ENCODE measurements at places on chromosomes 4 and X.

GRCh38 chrX:129600981-129601424, 53.8 kb downstream of the APLN start:
- DNase-seq: no peak

GRCh38 chr4:38055566-38055965, 95.4 kb downstream of the PTTG2 start:
- no peak for DNase-seq

DNA sequence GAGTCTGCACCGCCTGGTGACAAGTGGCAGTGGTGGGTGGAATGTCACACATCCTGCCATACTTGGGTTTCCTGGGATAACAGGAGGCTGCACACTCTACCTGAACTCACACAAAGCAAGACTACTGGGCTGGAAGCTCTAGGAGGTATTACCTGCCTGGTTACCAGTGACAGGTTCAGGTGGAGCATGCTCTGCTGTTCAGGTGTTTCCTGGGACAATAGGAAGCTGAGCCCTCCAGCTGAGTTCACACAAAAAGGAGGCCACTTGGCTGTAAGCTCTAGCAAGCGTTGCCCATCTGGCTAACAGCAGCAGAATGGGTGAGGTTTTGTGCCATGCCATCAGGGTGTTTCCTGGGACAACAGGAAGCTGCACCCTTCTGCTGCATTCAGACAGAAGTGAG, 17.4 kb upstream of the UGT2B7 start:
- DNase-seq: no peak

- DNase-seq: no peak
Measured at GRCh38 chr4:80806472-80806871, 224.0 kb upstream of the BMP3 start.

- no peak for DNase-seq
Measured at GRCh38 chrX:129510331-129510730, 13.0 kb downstream of the SMARCA1 start.

DNA sequence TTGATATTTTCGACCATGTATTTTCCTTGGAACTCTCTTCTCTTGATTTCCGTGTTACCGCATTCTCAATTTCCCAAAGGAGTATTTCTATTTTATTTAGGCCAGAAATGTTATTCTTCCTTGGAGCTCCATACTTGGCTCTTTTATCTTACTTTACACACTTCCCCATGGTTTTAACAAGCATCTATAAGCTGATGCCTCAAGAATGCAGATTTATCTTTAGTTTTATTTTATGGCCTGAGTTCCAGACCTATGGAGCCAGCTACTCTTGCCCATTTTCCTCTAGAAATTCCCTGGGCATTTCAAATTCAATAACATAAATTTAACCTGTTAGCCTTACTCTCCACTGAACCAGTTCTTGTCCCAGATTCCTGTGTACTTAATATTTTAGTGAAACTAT, 43.7 kb downstream of the SULT1E1 start:
- no peak for DNase-seq

GRCh38 chr4:167421201-167421600, 186.9 kb upstream of the SPOCK3 start:
- DNase-seq: no peak

GRCh38 chr4:125677665-125678307, 363.0 kb downstream of the FAT4 start:
- DNase-seq: no peak

DNA sequence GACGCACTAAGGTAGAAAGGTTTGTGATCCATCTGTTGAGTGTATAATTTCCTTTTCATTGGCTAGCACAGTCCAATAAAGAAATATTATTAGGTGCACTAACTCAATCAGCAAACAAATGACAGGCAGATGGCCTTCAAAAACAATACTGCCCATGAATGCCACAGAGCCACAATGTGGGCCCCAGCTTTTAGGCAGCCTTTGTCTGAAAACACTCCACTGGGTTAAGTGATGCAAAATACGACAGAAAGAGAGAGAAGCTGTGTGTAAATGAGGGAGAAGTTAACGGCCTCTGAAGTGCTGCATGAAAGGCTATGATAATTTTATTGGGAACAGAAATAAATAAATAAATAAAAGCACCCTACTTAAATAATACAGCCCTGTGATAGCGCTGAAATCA, 274.6 kb downstream of the NKX6-1 start:
- no peak for DNase-seq

DNA sequence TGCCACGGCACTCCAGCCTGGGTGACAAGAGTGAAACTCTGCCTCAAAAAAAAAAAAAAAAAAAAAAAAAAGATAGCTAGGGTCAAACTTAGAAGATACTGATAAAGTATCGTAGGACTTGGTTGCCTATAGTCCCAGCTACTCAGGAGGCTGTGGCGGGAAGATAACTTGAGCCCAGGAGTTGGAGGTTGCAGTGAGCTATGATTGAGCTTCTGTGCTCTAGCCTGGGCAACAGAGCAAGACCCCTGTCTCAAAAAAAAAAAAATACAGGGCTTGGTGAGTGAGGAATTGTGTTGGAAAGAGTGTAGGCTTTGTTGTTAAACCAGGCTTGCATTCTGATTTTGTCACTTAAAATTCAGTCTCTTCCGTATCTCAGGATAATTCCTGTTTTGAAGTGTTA, 6.2 kb downstream of the TAF1 start:
- no peak for DNase-seq

DNA sequence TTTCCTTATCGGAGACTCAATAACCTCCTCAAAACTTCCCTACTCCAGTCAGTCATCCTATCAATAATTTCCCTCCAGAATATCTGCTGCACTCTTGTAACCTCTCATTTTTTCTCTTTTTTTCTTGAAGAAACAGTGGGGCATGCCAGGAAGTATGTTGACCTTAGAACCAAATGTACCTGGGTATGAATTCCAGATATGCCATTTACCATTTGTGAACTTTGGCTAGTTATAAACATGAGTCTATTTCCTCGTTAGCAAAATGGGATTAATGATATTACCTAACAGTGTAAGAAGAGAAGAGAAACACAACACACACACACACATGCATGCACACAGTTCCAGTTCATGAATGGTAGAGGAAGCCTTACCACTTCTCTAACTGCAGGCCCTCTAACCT, 578.2 kb downstream of the FAM133A start:
- DNase-seq: no peak

Data from left lung (tissue), 14 donors.